ENCODE measurements at places on chromosomes 3 and 15.

GRCh38 chr3:76264911-76265310, 479.6 kb upstream of the ZNF717 start:
- no peak for DNase-seq

GRCh38 chr3:54900838-54901591, 26.8 kb downstream of the LRTM1 start:
- no peak for DNase-seq

DNA sequence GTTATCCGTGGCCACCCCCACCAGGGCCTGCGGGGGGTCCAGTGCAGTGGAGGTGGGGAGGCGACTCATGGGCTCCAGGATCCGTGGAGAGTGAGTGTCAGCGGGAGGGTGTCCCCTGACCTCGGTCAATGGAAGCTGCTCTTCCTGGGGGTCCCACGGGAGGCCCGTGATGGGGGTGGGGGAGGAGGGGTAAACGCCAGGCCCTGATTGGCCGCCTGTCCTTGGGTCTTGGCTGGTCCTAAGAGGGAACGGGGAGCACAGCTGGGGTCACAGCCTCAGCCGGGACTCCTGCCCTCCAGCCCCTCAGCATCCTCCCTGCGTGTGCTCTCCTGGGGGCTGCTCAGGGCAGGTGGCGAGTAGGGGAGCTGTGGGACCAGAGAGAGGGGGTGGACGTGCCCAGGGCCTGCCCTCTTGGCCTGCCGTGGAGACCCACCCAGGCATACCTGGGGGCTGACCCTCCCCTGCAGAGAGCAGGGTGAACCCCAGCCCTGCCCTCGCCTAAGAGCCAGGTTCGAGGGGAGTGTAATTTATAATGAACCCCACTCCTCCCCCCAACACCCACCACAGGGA, 184.6 kb downstream of the GOLGA6L6 start:
- DNase-seq, result no peak

GRCh38 chr3:60158035-60158434, 1093.2 kb downstream of the FHIT start:
- DNase-seq, result no peak

Data from colonic mucosa (tissue), 4 donors.